ENCODE measurements at places on chromosomes 1 and 21.

GRCh38 chr1:87926131-87926830, 597.6 kb downstream of the LMO4 start:
- DNase-seq = no peak

GRCh38 chr21:22278366-22278765, 1280.2 kb downstream of the NCAM2 start:
- no peak for DNase-seq

DNA sequence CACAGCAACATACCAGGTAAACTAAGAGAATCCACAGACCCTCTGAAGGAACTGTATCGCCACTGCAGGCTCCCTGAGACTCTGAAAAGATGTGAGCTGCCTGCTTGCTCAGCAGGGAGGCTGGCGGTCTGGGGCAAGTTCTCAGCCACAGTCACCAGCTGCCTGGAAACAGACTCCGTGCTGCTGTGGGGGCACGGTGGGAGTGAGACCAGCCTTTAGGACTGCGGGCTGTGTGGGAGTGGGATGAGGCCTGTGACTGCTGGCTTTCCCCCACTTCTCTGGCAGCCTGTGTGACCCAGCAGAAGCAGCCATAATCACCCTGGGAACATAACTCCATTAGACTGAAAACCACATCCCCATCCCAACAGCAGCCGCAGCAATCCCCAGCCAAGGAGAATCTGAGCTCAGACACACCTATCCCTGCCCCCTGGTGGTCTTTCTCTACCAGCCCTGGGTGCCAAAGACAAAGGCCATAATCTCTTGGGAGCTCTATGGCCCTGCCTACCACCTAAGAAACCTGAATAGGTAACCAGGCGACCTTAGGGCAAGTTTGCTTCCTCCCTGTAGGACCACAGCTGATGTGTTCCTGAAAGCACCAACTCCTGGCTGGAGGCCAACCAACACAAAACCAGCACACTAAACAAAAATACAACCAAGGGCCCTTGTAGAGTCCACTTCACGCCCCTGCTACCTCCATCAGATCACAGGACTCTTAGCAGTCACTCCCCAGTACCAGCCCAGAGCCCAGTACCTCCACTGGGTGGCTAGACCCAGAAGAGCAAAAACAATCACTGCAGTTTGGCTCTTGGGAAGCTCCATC, 151.5 kb downstream of the SMYD3 start:
- DNase-seq = no peak

- DNase-seq = no peak
Observed at GRCh38 chr21:32386195-32386870, 6.5 kb downstream of the URB1 start.

DNA sequence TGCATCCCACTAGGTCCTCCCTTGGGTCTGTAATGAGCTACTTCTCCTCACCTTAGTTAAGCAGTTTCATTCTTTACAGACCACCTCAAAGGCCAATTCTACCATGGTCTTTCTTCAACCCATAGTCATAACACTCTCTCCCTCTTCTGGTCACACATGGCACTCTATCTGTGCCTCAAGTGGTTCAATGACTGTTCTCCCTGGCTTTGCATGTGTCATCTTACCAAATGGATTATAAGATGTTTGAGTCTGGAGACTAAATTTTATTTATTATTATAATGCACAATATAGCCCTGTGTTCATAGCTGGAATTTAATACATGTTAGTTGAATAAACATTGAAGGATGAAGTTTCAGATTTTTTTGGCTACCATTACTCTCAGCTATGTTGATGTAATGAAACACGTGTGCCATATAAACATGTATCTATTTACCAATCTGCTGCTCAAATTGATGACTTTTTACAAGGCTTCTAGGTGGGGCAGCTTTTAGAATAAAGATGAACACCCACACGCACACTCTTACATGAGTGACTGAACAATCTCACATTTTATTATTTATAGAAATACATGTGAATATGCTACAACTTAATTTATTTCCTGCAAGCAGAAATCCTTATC, 102.1 kb downstream of the RUNX1 start:
- DNase-seq = no peak

DNA sequence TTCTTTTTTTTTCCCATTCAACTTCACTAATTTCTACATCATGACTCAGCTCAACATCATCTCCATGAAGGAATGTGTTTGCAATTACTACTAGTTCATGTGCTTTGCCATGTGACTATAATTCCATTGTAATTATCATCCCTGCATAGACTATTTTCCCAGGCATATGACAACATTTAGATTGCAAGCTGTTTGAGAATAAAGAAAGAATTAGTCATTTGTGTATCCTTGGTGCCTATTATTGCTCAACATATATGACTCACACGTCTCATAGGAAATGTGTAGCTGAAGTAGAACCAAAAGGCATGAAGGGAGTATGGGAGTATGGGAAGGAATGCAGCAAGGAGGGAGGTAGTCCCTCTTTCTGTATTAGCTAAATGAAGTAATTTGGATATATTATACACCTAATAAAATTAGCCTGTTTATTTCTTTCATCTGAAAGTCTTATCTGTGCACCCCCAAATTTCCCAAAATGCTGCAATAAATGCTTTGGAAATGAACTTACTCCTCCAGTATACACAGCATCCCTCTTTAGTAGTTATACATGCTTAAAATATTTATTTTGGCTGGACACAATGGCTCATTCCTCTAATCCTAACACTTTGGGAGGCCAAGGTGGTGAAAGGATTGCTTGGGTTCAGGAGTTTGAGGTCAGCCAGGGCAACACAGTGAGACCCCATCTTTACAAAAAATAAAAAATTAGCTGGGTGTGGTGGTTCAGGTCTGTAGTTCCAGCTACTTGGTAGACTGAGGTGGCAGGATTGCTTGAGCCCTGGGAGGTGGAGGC, 316.9 kb upstream of the ADGRL4 start:
- peak; percentile 96 for DNase-seq

DNA sequence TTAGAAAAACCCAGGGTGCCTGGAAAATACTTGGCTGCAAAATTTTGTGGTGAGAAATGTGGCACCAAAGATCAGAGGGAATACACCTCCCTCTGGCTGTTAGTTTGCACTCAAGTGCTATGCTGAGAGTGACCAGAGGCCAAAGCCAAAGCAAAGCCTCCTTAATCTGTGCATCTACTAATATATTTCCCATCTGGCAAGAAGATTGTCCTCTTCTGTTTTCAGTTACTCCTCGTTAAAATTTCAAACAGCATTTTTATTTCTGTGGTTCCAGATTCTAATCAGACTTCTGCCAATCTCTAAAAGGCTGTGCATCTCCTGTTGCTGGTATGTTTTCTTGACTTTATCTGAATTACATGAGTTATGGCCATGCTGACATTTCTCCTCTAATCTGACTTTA, 327.4 kb downstream of the TBX15 start:
- DNase-seq = no peak

DNA sequence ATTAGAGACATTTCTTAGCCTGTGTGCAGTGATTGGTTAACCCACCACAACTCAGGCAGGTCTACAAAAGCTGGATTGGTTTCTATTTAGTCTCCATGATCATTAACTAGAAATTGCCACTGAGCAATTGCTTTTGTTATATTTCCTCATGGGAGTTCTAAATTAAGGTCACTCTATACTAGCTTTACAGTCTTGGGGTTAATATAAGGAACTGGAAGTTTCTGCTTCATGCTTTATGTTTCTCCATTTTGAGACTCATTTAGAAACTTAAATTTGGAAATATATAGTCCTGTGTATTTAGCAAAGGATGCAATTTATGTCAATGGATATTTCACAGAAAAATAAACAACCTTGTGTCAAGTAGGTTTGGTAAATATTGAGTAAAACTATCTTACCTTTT, 137.5 kb downstream of the HLX start:
- no peak for DNase-seq

DNA sequence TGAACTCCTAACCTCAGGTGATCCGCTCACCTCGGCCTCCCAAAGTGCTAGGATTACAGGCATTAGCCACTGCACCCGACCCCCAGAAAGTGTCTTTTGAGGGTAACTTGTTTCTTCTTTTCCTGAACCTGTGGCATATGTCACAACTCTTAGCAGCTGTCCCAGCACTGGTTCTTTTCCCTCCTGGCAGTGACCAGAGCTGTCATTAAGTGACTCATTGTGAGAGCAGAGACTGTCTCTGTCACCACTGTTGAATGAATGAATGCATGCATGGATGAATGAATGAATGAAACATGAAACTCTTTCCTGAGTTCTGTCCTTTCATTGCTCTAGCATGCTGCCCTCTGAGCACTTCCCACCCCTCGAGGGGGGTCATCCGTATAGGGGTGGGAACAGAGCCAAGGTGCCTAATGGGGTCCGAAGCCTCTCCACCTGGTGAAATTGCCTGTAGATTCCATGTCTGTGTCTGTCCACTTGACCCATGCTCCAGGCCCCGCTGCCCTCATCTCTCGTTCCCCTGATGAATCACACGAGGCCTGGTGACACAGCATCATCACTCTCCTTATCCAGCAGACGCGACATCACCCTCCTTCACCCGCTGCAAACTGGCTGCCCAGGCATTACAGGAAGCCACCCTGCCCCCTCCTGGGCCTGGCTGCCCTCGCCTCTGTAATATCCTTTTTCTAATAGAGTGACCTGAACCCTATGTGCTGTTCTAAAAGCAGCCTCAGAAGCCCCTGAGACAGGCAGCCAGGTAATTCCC, 75.0 kb downstream of the IGSF21 start:
- no peak for DNase-seq

- no peak for DNase-seq
Observed at GRCh38 chr1:153679337-153680119, 1.0 kb downstream of the NPR1 start.

DNA sequence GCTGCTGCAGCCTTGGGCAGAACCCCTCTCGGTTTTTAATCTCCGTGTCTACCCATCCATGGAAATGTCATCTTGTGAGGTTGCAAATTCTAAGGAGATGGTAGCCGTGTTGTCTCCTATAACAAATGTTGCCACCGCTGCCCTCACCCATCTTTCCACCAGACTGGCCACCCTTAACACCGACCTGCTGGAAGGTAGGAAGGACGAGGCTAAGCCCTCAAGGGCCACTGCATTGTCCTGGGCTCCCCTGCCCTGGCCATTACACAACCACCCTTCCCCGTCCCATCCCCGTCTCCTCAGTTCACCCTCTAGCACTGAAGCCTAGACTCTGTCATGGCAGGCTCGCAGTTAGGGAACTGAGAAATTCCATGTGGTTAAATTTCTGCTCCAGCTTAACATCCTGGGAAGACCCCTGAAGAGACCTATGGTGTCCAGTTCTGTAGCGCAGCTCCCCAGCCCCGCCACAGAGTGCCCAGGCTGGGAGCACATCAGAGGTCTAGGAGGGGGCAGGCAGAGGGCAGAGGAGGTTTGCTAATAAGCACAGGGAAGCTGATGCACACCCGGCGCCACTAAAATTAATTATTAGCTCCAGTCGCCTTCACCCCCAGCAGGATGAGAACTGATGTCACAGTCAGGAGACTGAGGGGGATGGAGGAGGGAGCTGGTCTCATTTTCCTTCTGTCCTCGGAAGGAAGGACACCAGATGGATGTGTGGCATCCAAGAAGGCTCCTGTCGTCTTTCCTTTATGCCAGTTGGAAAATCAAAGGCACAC, 38.3 kb downstream of the STUM start:
- DNase-seq = no peak

GRCh38 chr1:219367496-219367895, 193.8 kb downstream of the LYPLAL1 start:
- no peak for DNase-seq

GRCh38 chr1:40264354-40264781, 6.3 kb downstream of the ZMPSTE24 start:
- DNase-seq = no peak

- no peak for DNase-seq
Observed at GRCh38 chr1:221863635-221864034, 121.7 kb upstream of the DUSP10 start.

- DNase-seq = no peak
Observed at GRCh38 chr1:18037651-18038050, 69.9 kb upstream of the IGSF21 start.
